ENCODE measurements at places on chromosomes 13 and 19.

- no peak for DNase-seq
These were observed 107.7 kb upstream of the SPATA13 start for GRCh38 chr13:24052547-24053518.

DNA sequence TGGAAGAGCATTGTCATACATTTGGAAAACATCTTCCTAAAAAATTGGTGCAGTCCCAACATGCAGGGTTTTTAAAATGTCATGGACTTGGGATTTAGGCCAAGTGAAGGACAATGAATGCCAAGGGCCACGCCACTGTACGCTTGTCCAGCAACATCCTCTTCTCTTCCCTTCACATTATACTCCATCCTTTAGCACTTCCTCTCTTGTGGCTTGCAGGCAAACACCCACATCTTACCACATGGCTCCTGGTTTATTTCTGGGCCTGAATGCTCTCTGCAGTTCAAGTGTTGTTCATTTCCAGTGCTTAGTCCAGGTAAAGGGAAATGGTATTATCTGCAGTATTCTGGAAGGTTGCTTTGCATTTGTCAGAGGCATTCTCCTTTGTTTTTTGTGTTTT, 45.0 kb downstream of the CBY2 start:
- DNase-seq = no peak

GRCh38 chr19:17052439-17052838, 22.8 kb downstream of the HAUS8 start:
- no peak for DNase-seq

- no peak for DNase-seq
These were observed 95.3 kb upstream of the TEX29 start for GRCh38 chr13:111225166-111225565.

- no peak for DNase-seq
These were observed 209.1 kb downstream of the OLFM4 start for GRCh38 chr13:53237696-53238095.

DNA sequence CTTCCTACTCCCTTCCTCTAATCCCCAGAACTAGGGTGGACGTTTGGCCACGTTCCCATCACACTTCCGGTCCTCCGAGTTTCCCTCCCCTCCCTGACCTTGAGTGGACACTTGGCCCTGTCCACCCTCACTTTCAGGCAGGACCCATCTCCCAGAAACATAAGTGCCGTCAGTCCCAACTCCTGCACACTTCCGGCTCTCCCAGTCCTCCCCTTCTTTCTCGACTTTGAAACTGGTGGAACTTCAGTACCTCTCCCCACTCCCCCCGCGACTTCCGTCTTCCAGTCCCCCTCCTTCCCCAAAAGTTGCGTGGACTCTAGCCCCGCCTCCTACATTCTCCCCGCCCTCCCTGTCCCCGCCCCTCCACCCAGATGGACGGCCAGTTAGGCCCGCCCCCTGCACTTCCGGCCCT, 278 bp upstream of the ZNF274 start:
- no peak for DNase-seq

- DNase-seq = no peak
These were observed 2.6 kb downstream of the VAV1 start for GRCh38 chr19:6774821-6775707.

GRCh38 chr13:97866346-97866745, 87.1 kb upstream of the IPO5 start:
- no peak for DNase-seq

DNA sequence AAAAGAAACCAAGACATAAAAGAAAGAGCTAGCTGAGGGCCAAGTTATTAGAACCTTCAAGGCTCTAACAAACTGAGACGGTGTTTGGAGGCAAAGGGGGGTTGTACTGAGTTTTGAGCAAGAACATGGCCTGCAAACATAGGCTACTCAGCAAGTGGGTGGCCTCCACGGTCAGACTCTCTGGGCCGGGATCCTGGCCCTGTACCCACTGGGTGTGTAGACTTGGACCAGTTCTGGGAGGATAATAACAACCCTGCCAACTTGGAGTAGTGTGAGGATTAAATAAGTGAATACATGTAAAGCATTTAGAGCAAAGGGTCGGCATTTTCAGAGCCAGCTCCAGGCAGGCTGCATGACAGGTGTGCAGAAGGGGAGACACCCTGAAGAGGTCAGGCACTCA, 56.1 kb upstream of the TNFRSF19 start:
- DNase-seq = no peak

- DNase-seq = no peak
These were observed 78.2 kb downstream of the RASA3 start for GRCh38 chr13:114054264-114054663.

- no peak for DNase-seq
These were observed 71.4 kb downstream of the FREM2 start for GRCh38 chr13:38758277-38758676.

DNA sequence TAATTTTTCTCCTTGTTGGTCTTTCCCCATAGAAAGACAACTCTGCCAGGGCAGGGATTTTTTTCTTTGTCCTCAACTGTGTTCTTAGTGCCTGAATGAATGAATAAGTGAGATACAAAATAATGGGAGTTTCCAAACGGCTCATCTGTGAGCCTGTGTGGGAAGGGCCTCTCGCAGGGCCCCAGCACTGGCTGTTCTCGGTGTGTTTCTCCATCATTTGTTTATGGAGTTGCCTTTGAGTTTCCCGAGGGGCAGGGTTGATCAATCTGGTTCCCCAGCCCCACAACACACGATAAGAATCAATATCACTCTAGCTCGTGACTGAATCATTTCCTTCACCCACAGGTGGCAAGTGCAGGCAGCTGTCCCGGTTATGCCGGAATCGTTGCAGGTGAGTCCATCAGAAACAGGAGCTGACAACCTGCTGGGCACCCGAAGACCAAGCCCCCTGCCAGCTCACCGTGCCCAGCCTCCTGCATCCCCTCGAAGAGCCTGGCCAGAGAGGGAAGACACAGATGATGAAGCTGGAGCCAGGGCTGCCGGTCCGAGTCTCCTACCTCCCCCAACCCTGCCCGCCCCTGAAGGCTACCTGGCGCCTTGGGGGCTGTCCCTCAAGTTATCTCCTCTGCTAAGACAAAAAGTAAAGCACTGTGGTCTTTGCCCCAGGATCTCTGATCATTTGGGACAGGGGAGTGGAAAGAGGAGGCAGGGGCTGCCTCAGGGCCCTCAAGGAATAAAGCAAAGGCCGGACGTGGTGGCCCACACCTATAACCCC, 14.9 kb downstream of the FXYD5 start:
- no peak for DNase-seq

- no peak for DNase-seq
These were observed 167.5 kb upstream of the TMTC4 start for GRCh38 chr13:100842136-100842535.

DNA sequence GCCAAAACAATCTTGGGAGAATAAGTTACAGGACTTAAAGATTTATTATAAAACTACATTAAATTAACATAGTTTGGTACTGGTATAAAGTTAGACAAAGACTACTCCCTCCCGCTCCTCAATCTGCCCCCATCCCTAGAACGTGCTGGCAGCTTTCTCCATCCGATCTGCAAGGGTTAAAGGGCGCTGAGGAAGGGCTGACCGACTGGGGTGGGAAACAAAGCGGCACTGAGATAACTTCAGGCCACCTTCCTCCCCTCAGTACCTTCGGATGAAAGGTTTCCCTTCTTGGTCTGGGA, 790 bp upstream of the SUGT1 start:
- no peak for DNase-seq

DNA sequence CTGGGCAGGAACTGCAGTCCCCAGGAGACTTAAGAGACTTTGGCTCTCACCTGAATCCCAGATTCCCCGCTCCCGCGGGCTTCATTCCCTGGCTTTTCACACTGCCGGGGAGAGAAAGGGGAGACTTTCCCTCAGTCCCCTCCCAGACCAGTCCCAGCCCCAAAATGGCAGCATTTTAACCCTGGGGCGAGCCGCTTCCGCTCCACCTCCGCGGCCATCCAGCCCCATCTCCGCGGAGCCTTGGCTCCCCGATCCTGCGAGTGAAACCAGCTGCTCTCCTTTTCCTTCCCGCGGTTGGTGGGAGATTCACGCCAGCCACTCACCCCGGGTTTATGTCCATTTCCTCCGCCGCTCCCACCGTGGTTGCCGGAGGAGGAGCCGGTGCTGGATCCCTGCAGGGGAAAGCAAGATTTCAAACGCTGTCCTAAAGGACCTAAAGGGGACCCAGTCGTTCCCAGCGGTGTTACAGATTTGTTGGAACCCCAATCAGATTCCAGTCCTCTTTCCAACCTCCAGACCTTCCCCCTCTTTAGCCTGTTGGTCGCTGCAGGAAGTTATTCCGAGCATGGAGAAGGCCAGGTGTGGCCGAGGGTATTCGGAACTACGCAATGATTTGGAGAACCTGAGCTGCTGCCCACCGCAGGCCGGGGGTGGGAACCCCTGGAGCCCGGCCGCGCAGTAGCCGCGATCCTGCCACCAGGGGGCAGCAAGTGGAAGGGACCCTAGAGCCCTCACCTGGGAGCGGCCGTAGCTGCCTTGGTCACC, 3.4 kb downstream of the DMKN start:
- peak; percentile 70 for DNase-seq

DNA sequence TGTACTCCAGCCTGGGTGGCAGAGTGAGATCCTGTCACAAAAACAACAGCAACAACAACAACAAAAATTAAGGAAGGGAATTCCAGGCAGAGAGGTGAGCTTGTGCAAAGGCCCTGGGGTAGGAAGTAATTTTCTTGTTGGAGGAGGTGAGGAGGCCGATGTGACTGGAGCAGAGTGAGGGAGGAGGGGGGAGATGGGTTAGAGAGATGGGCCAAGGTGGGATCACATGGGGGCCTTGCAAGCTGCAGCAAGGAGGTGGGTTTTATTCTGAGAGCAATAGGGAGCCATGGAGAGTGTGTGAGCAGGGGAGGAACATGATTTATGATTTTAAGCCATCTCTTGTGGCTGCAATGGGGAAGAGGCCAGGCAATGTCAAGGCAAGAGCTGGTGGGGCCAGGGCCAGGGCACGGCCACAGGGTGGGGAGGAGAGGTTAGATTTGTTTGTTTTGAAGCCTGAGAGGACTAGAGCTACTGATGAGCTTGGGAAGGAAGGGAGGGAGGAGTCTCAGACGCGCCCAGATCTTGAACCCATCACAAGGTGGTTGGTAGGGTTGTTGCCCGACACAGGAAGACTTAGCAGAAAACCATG, 12.5 kb upstream of the COMP start:
- no peak for DNase-seq

- DNase-seq = no peak
These were observed 115.7 kb upstream of the KLHL1 start for GRCh38 chr13:70223911-70224310.

GRCh38 chr19:41398050-41398418, 416 bp downstream of the BCKDHA start:
- no peak for DNase-seq

All from activated gamma-delta T cell treated with anti-CD3 and anti-CD28 coated beads, Interleukin-2, amount 50 U/mL, for 16 hours (primary cell).